ENCODE measurements at places on chromosomes 13 and 19.

DNA sequence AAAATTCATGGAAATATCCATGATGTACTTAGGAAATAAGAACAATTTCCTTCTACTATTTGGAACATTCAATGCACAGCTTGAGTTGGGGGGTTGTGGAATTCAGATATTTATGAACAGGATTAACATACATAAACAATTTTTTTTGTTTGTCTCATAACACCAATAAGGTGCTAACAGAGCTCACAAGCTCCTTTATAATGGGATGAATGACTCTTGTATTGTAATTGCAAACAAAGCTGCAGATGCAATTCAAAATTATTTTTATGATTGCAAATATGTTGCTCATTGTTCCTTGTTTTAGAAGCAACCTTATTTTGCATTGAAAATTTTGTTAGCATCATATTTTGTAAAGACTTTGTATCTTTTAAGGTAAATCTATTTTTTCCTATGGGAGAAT is 265.7 kb downstream of the PCDH17 start:
- DNase-seq = no peak

DNA sequence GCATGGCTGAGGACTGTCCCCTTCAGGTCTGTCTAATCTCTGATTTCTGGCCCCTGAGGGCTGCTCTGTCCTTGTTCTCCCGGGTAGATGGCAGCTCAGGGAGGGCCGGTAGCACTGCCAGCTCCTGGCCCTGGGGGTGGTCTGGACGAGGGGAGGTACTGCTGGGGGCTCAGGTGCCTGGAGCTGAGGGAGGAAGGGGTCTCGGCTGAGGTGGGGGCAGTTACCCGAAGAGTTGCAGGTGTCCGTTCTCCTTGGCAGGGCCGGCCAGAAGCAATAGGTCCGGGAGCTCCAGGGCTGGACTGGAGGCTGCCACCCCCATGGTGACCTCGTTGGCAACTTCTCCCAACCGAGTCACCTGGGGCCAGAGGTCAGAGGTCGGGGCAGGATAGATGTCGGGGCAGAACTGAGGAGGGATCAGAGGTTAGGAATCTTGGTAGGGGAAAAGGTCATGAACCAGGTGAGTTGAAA is 1.2 kb upstream of the EMC10 start:
- DNase-seq = no peak

GRCh38 chr13:99630269-99630898 is 129.1 kb downstream of the TM9SF2 start:
- DNase-seq = no peak

- no peak for DNase-seq
Measured at GRCh38 chr19:34804115-34804514, 31.1 kb upstream of the ZNF599 start.

- DNase-seq = no peak
Measured at GRCh38 chr13:109684824-109685202, 101.6 kb downstream of the IRS2 start.

- DNase-seq = no peak
Measured at GRCh38 chr13:78265098-78265497, 338.3 kb downstream of the POU4F1 start.

- DNase-seq = no peak
Measured at GRCh38 chr13:21733475-21734263, 62.8 kb downstream of the FGF9 start.

- no peak for DNase-seq
Measured at GRCh38 chr13:112133499-112134390, 66.8 kb downstream of the SOX1 start.

DNA sequence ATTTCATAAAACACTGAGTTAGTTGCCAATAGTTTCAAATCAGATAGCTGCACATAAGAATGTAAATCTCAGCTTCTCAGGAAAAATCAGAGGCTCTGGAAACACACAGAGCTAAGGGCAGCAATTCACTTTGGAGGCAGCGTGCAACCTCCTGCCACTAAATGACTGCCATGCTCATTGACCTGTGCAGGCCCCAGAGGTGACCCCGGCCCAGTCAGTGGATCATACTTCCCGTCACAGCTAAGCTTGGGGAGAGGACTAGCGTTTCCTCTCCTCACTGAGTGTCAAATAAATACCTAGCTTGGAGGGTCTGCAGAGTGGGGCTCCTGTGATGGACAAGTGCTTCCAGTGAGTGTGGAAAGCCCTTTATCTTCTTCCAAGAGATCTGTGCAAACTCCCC is 67.2 kb downstream of the UQCRFS1 start:
- DNase-seq = no peak

- no peak for DNase-seq
Measured at GRCh38 chr19:49403404-49404187, 15.5 kb downstream of the KASH5 start.

DNA sequence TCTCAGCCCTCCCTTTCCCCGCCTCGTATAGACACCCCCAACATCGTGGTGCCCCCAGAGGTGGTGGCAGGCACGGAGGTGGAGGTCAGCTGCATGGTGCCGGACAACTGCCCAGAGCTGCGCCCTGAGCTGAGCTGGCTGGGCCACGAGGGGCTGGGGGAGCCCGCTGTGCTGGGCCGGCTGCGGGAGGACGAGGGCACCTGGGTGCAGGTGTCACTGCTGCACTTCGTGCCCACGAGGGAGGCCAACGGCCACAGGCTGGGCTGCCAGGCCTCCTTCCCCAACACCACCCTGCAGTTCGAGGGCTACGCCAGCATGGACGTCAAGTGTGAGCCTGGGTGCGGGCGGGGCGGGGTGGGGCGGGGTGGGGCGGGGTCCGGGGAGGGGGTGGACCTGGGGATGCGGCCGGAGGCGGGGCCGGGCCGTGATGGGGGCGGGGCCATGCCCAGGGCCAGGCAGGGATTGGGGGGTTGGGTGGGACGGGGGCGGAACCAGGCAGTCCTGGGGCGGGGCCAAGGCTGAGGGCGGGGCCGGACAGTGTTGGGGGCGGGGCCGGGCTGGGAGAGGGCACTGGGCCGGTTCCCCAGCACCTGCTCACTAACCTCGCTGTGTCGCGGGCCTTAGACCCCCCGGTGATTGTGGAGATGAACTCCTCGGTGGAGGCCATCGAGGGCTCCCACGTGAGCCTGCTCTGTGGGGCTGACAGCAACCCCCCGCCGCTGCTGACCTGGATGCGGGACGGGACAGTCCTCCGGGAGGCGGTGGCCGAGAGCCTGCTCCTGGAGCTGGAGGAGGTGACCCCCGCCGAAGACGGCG is 7.8 kb downstream of the MAG start:
- DNase-seq = no peak

DNA sequence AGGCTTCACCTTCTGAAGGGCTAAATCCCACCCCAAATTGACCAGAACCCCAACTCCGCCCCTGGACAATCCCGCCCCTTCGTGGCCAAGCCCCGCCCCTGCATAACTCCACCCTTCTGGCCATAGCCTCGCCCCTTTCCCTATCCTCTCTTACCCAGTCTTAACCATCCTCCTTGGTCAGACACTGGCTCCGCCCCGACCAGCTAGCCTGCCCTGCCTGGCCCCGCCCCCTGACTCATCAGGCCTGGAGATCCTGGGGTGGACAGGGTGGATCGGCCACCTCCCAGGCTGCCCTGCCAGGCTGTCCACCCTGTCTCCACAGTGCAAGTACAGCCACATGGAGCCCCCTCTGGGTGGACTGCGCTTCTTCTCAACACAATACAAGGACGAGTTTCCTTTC is 8.0 kb upstream of the ZNF358 start:
- peak; percentile 35 for DNase-seq

- DNase-seq = no peak
Measured at GRCh38 chr13:99978799-99979452, 2.7 kb upstream of the ZIC2 start.

- no peak for DNase-seq
Measured at GRCh38 chr13:107395927-107396662, 819.2 kb downstream of the LIG4 start.

DNA sequence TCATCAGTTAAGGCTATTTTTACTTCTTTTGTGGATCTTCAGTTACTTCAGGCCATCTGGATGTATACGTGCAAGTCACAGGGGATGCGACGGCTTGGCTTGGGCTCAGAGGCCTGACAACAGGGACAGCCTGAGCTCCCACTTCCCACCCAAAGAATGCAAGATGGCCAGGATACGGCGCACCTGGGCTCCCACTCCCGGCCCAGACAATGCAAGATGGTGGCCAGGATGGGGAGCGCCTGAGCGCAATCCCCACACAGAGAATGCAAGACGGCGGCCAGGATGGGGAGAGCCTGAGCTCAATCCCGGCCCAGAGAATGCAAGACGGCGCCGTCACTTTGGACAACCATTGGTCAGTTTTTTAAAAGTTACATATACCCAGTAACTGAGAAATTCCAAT is 25.3 kb upstream of the MIER2 start:
- DNase-seq = no peak

DNA sequence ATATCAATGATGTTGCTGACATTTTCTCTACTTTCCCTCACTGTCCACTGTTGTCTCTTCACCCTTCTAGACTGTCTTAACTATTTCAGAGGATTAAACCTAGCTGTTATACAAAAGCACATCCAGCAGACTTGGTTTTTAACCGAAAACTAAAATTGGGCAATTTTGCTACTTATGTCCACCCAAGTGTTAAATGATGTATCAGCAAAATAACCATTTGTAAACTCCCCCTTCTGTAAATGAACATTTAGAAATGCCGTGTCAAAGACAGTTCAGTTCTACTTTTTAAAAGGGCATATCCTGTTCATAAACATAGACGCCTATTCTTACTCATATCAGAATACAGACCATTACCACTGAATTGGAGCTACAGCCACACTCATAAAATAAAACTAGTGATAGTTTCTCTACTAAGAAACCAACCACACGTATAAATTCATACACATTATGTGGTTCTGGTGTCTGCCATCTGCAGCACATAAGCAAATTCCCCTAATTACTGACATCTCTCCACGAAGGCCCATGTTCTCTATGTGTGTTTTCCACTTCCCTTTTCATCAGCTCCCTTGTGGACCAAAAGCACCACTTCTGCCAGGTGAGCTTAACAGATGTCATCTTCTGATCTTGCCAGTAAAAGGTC is 1091.8 kb downstream of the PCDH9 start:
- no peak for DNase-seq

- no peak for DNase-seq
Measured at GRCh38 chr13:95492044-95492801, 60.3 kb upstream of the CLDN10 start.

DNA sequence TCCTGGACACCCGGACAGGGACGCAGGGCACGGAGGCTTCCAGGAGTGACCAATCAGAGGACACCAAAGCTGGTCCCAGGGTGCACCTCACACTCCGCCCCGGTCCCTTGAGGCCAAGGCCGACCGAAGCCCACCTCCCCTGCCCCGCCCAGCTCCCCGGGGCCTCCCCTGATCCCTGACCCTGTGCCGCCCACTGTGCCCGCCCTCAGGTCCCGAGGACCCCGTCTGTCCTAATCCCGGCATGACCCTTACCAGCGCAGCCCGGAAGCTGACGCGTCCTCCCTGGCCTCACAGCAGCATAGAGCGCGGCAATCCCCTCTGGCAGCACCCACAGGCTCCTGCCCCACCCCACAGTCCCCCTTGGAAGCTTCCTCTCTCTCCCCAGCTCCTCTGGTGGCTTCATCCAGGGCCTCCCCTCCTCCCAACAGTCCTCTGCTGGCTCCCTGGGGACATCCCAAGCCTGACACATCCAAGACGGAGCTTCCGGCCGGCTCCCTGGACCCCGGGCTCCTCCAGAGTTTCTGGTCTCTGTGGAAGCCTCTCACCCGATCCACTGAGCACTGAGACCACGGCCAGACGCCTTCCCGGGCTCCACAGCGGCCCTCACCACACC is 7.4 kb upstream of the CDC34 start:
- no peak for DNase-seq

- DNase-seq = no peak
Measured at GRCh38 chr13:71252184-71252704, 614.8 kb downstream of the DACH1 start.

GRCh38 chr13:110797230-110797877 is 83.9 kb downstream of the ING1 start:
- DNase-seq = no peak

- DNase-seq = no peak
Measured at GRCh38 chr19:57068921-57069697, 50.7 kb upstream of the USP29 start.

DNA sequence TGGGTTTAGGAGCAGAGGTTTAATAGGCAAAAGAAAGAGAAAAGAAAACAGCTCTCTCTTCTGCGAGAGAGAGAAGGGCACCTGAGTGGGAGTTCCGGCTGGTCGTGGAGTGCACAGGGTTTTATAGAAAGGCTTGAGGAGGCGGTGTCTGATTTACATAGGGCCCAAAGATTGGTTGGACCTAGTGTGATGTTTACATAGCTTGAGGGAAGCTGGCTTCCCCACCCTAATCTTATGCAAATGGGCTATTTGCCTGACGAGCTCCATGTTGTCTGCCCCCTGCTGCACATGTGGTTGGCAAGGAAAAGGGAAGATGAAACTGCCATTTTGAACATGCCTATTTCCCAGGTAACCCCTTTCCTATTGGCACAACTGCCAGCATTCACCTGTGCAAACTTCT is 21.5 kb upstream of the MEDAG start:
- no peak for DNase-seq

GRCh38 chr13:44818428-44818827 is 170.8 kb downstream of the NUFIP1 start:
- no peak for DNase-seq

DNA sequence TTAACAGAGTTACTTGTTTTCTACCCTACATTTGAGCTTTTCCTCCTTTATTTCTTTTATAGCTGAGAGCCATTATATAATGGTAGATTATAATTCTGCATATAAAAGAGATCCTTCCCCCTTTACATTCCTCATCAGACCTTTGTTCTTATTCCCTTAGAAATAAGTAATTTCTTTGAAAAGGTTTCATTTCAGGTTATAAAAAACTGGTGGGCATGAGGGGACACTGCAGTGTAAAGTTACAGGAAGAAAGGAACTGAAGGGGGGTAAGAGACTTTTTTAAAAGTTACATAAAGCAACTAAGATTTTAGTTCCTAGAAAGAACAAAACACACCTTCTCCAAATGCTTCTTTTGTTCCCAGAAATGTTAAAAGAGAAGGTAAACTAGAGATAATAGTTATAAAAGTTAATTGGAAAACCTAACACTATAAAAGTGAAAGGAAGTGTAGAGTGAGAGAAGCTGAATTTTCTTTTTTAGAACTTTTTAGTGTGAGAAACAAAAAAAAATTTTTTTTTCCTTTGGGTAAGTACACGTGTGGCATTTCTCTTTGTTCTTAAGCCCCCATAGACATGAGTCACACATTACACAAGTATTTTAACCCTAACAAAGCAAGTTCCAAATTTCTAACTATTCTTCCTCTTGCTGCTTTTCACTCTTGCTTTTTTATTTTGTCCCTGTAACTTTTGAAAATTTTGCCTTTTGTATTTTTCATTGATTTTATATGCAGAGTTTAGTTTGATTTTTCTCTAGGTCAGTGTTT is 106.4 kb upstream of the MLNR start:
- no peak for DNase-seq
